Calu3 (cell line): ENCODE measurements at places on chromosomes 11 and 22.

DNA sequence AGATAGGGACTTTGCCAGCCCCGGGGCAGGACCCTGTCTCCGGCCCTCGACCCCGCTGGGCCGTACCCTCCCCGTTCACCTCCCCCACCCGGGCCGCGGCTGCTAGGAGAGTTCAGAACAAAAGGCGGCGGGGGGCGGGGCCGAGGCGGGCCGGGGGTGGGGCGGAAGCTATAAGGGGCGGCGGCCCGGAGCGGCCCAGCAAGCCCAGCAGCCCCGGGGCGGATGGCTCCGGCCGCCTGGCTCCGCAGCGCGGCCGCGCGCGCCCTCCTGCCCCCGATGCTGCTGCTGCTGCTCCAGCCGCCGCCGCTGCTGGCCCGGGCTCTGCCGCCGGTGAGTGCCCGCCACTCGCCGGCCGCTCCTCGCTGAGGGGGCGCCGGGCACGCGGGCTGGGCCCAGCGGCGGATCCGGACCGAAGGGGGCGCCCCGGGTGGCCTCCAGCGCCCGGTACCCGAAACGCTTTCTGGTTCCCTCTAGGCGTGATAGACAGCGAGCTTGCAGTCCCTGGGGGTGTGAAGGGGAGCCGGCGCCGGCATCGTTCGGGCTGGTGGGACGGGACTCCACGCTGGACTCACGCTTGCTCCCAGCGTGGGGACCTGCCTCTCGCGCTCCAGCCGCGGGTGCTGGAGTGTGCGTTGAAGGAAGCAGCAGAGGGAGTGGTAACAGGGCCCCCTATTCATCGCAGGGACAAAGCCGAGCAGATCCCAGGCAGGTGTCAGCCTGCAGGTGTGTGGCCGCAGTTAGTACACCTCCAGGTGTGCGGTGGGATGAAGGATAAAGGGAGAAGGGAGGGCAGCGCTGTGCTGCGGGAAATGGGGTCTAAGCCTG lies at the start of gene MMP11:
TSS of gene MMP11 (plus strand) at position 201 of the 825 bp plus-strand sequence. CDS start at position 223, 22 bp downstream.
- H3K27me3 ChIP-seq = peaks cover 26% of the 10 kb centered on the region
- no peak within 1 kb of the TSS for H3K27ac ChIP-seq
- peak within 1 kb of the TSS; percentile 45 for H3K4me3 ChIP-seq
- peaks cover 20% of the 10 kb centered on the region for H3K4me1 ChIP-seq
- peaks cover 6% of the 10 kb centered on the region for H3K36me3 ChIP-seq

DNA sequence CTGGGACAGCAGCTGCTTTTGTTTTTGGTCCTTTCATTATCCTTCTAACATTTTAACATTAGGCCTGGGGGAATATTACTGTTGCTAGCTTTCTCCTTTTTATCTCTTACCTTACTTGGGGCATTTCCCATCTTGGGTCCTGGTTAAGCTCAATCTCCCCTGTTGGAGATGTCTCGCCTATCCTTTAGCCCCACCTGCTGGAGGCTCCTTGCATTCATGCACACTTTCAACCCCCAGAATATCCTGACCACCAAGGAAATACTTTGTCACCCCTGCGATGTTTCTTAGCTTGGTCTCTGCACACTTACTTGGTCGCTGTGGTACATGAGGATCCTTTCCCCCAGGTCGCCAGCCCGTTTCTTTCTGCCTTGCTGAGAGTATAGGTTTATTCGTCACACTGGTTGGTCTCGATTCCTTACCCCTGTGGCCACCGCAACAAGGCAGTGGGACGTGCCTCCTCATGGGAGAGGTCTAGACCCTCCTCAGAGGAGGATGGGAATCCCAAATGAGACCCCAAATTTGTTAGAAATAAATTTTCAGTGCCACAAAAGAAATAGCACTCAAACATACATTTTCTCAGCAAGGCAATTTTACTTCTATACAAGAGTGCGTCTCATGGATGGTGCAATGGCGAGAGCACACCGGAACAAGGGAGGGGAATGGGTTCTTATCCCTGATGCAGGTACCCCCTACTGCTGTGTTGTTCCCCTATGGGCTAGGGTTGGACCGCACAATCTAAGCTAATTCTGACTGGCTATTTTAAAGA lies 5.4 kb upstream of the TXN2 start:
- H3K4me1 ChIP-seq = peaks cover 10% of the 10 kb centered on the region
- DNase-seq = peak; percentile 37
- no peaks in the 10 kb centered on the region for H3K27me3 ChIP-seq
- no peak overlapping the region for H3K4me3 ChIP-seq
- H3K36me3 ChIP-seq = peaks cover 15% of the 10 kb centered on the region

DNA sequence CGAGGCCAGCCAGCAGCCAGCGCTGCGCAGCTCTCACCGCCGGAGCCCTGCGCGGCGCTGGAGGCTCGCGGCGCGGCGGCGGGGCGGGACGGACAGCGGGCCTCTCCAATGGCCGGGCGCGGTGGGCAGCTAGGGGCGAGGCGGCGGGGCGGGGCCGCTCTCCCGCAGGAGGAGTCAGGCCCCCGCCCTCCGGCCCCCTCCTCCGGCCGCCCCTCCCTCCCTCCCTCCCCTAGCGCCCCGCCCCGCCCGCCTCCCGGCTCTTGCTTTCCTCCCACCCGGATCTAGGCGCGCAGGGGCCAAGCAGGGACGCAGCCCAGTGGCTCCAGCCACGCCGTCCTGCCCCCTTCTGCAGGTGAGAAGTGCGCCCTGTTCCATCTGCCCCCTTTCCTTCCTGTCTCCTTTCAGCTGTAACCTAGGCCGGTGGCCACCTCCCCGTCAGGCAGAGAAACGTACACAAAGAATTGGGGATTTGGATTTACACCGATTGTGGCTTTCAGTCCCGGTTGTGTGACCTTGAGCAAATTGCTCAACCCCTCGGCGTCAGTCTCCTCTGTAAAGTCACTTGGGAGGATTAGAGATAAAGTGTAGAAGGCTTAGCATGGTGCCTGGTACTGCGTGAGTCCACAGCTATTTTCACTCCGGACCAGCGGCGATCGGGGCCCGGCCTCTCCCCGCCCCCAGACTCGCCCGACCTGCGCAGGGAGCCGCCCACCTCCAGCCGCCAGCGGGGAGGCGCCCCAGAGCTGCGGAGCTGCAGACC lies at the start of gene FZD4:
TSS of gene FZD4 (minus strand) at position 35 of the 760 bp plus-strand sequence. CDS start 310 bp downstream, outside the sequence.
- H3K4me3 ChIP-seq = peak within 1 kb of the TSS; percentile 85
- peak within 1 kb of the TSS; percentile 78 for H3K27ac ChIP-seq
- H3K27me3 ChIP-seq = no peaks in the 10 kb centered on the region
- H3K4me1 ChIP-seq = peaks cover 14% of the 10 kb centered on the region
- DNase-seq = peak; percentile 89

- no peaks in the 10 kb centered on the region for H3K4me1 ChIP-seq
- no peaks in the 10 kb centered on the region for H3K36me3 ChIP-seq
- H3K27ac ChIP-seq = no peak overlapping the region
These were observed 92.9 kb upstream of the THY1 start for GRCh38 chr11:119515771-119516400.

DNA sequence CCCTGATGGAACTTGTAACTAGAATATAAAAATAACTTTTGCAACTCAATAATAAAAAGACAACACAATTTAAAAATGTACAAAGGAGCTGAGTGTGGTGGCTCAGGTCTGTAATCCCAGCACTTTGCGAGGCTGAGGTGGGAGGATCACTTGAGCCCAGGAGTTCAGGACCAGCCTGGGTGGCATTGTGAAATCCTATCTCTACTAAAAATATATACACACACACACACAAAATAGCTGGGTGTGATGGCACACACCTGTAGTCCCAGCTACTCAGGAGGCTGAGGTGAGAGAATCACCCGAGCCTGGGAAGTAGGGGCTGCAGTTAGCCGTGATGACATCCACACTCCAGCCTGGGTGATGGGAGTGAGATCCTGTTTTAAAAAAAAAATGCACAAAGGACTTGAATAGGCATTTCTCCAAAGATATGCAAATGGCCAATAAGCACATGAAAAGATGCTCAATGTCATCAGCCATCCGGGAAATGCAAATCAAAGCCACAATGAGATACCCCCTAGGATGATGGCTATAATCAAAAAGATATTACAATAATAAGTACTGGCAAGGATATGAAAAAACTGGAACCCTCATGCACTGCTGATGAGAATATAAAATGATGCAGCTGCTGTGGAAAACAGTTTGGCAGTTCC lies 59.8 kb upstream of the SEPTIN5 start:
- no peak overlapping the region for H3K27ac ChIP-seq
- no peak overlapping the region for H3K4me3 ChIP-seq
- DNase-seq = no peak
- H3K36me3 ChIP-seq = no peaks in the 10 kb centered on the region

GRCh38 chr11:132751516-132752250 lies 780.6 kb downstream of the OPCML start:
- no peak overlapping the region for H3K4me3 ChIP-seq
- DNase-seq = no peak
- H3K4me1 ChIP-seq = no peaks in the 10 kb centered on the region
- no peak overlapping the region for H3K27ac ChIP-seq
- no peaks in the 10 kb centered on the region for H3K27me3 ChIP-seq

DNA sequence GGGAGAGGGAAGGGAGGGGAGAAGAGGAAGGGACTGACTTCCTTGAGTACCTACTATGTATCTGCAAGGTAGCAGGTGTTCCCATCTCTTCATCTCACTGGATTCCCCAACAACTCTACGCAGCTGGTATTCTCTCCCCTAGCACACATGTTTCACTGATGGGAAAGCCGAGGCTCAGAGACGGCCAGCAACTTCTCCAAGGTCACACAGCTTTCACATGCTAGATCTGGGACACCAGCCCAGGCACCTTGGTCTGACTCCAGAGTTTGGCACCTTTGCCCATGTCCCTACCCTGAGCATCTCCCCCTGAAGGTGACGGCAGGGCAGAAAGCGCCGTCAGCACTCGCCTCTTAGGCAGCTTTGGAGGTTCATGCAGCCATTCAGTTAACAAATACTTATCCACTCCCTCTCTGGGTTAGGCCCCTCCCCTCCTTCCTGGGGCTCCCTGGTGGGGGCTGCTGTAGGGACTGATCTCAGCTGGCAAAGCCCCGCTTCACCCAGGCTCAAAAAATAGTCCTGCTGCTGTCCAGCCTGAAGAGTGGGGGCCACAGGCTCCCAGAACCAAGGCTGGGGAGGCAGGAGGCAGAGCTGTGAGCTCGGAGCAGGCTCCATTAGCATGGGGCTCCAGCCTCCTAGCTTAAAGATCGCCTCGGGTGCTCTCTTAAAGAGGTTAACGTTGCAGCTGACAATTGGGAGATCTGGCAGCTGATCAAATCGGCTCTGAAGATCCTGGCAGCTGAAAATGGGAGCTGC lies 79.4 kb downstream of the IGLL1 start:
- no peak for DNase-seq
- H3K27me3 ChIP-seq = peaks cover 20% of the 10 kb centered on the region
- no peak overlapping the region for H3K4me3 ChIP-seq
- no peak overlapping the region for H3K27ac ChIP-seq
- no peaks in the 10 kb centered on the region for H3K4me1 ChIP-seq
- H3K36me3 ChIP-seq = no peaks in the 10 kb centered on the region

- peak overlapping the region; percentile 52 for H3K4me3 ChIP-seq
- H3K36me3 ChIP-seq = peaks cover 45% of the 10 kb centered on the region
- H3K27ac ChIP-seq = peak overlapping the region; percentile 94
- peaks cover 82% of the 10 kb centered on the region for H3K4me1 ChIP-seq
These were observed 26.8 kb downstream of the RPL3 start for GRCh38 chr22:39292561-39293074.

- H3K27ac ChIP-seq = no peak overlapping the region
- no peaks in the 10 kb centered on the region for H3K36me3 ChIP-seq
- peaks cover 5% of the 10 kb centered on the region for H3K27me3 ChIP-seq
- no peak for DNase-seq
- H3K4me1 ChIP-seq = no peaks in the 10 kb centered on the region
These were observed 34.4 kb downstream of the SCUBE2 start for GRCh38 chr11:9057007-9057406.

GRCh38 chr11:31387379-31387778 lies 17.7 kb downstream of the DNAJC24 start:
- DNase-seq = no peak
- H3K36me3 ChIP-seq = no peaks in the 10 kb centered on the region
- H3K4me3 ChIP-seq = no peak overlapping the region
- H3K4me1 ChIP-seq = no peaks in the 10 kb centered on the region

DNA sequence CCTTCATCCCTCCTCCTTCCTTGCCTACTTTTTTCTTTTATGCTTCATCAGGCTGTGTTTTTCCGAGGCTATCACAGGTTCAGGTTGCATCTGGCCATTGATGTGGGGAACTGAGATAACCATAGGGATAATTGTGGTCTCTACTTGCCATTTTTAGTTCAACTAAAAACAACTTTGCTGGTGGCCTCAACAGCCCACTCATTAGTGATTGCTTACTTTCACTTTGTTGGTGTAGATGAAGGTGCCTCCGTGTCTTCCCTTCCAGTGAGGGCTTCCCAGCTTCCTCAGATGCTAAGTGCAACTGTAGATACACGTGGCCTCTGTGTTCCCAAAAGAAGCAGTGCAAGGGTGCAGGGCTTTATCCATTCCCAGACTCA lies 35.0 kb downstream of the KCNJ1 start:
- H3K4me1 ChIP-seq = peaks cover 8% of the 10 kb centered on the region
- H3K27me3 ChIP-seq = no peaks in the 10 kb centered on the region
- H3K36me3 ChIP-seq = no peaks in the 10 kb centered on the region
- DNase-seq = no peak
- H3K4me3 ChIP-seq = peak overlapping the region; percentile 44

- H3K4me1 ChIP-seq = peaks cover 15% of the 10 kb centered on the region
- peak overlapping the region; percentile 78 for H3K27ac ChIP-seq
- peak overlapping the region; percentile 75 for H3K4me3 ChIP-seq
- no peak for DNase-seq
- peaks cover 15% of the 10 kb centered on the region for H3K36me3 ChIP-seq
These were observed 1.5 kb downstream of the GPR152 start for GRCh38 chr11:67450796-67451657.

DNA sequence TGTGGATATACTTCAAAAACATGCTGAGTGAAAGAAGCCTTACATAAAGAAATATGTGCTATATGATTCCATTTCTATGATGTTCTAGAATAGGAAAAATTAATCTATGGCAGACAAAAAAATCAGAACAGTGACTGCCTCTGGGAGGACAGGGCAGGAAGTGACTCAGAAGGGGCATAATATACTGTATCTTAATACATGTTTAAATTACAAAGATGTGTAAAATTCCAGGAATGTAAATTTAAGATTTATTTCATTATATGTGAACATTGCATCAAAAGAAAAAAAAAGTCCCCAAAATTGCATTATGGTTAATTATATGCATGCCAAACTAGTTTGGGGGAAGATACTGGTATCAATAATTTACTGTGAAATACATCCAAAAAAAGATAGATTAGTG lies 32.2 kb downstream of the SBF2 start:
- peaks cover 2% of the 10 kb centered on the region for H3K4me1 ChIP-seq
- H3K36me3 ChIP-seq = no peaks in the 10 kb centered on the region
- no peak for DNase-seq
- H3K4me3 ChIP-seq = no peak overlapping the region
- no peak overlapping the region for H3K27ac ChIP-seq
- H3K27me3 ChIP-seq = no peaks in the 10 kb centered on the region

- H3K27me3 ChIP-seq = no peaks in the 10 kb centered on the region
- no peak for DNase-seq
- peak overlapping the region; percentile 62 for H3K4me3 ChIP-seq
- peaks cover 90% of the 10 kb centered on the region for H3K4me1 ChIP-seq
These were observed 133.9 kb downstream of the PLEKHA7 start for GRCh38 chr11:16880184-16880801.
